ENCODE measurements at places on chromosomes 4 and X. TPM values are rescaled to one million over a fixed set of nuclear protein-coding genes. Genes with fewer than 3 reads are reported as not detected.

DNA sequence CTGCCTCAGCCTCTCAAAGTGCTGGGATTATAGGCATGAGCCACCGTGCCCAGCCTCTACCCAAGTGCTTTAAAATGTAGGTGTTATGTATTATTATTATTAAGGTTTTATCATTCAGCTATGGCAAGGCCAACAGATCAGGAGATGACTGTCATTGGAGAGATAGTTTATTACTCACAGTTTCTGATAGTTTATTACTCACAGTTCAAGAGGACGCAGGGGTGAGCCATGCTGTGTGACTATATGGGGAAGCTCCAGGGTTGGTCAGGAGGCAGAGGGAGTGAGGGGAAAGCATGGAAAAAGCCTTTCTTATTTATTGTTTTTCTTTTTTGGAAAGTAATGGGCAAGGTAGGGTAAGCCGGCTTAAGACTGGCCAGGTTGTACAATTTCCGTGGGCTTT lies 25.4 kb upstream of the ARSD start:
- H3K27me3 ChIP-seq = no peaks in the 10 kb centered on the region
- DNase-seq = no peak
- no peaks in the 10 kb centered on the region for H3K36me3 ChIP-seq
- no peaks in the 10 kb centered on the region for H3K4me1 ChIP-seq
- no peak overlapping the region for H3K4me3 ChIP-seq

- H3K36me3 ChIP-seq = no peaks in the 10 kb centered on the region
- no peaks in the 10 kb centered on the region for H3K27me3 ChIP-seq
- H3K4me1 ChIP-seq = no peaks in the 10 kb centered on the region
- no peak for DNase-seq
- H3K4me3 ChIP-seq = no peak overlapping the region
- no peak overlapping the region for H3K27ac ChIP-seq
Observed at GRCh38 chr4:122224348-122224747, 72.2 kb downstream of the BLTP1 start.

DNA sequence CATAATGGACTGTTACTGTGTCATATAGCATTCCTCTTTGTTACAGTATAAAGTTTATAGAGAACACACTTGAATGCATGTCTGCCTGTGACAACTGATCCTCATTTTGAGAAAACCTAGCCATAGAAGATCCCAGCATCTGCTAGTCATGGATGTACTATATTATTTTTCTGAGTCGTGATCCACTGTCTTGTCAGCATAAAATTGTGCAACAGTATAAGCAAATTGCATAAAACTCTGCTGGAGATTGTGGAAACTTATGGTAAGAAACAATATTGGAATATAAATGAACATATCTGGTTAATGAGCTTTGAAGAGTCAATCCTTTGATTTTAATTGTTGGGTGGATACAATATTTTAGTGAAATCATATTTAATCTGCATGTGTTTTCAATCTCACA lies 3.6 kb downstream of the NEIL3 start:
- peaks cover 6% of the 10 kb centered on the region for H3K36me3 ChIP-seq
- H3K4me3 ChIP-seq = no peak overlapping the region
- no peak for DNase-seq
- no peaks in the 10 kb centered on the region for H3K27me3 ChIP-seq
- H3K27ac ChIP-seq = no peak overlapping the region
- peaks cover 5% of the 10 kb centered on the region for H3K4me1 ChIP-seq

GRCh38 chr4:71147261-71147660 lies 153.8 kb downstream of the DCK start:
- no peaks in the 10 kb centered on the region for H3K27me3 ChIP-seq
- no peaks in the 10 kb centered on the region for H3K36me3 ChIP-seq
- no peak overlapping the region for H3K4me3 ChIP-seq

The PSAPL1 gene
- total RNA-seq = not detected

All from Panc1 (cell line).